ENCODE measurements at places on chromosomes 6 and 20. TPM values are rescaled to one million over a fixed set of nuclear protein-coding genes. Genes with fewer than 3 reads are reported as not detected.

GRCh38 chr6:29230666-29231065, 60.0 kb downstream of the OR2J2 start:
- H3K27me3 ChIP-seq = peaks cover 31% of the 10 kb centered on the region
- no peak for DNase-seq

DNA sequence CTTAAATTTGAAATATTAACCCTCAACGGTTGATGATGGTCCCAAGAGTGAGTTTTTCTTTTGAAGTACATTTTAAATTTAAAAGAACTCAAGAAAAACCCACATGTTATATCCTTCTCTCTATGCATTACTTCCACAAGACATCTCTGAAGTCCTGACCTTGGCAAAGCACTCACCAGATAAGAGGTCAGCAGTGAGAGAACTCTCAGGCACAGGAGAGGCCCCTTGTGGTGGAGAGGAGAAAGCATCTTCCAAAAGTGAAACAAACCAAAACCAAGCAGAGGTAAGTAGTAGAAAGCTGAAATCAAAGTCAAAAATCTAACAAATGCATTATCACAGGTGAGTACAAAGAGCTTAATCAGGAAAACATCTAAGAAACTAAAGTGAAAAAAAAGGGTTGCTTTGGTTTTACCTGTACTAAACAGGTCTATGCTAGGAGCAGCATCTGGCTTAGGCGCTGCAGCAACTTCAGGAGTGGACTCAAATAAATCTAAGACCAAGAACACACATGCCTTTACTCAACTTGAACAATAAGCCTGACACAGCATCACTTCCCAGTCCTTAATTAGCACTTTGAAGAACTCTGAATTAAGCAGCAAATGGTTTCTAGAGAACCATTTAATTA, 80.5 kb downstream of the PRSS35 start:
- no peak overlapping the region for H3K27ac ChIP-seq
- H3K27me3 ChIP-seq = no peaks in the 10 kb centered on the region
- H3K4me3 ChIP-seq = no peak overlapping the region

NKAPL gene
- total RNA-seq = not detected

PHACTR3 gene
- total RNA-seq = 0.17 TPM

Data from A673 (cell line).